ENCODE measurements at places on chromosomes 3 and 15.

- DNase-seq: no peak
Measured at GRCh38 chr3:4571690-4572334, 78.7 kb downstream of the ITPR1 start.

DNA sequence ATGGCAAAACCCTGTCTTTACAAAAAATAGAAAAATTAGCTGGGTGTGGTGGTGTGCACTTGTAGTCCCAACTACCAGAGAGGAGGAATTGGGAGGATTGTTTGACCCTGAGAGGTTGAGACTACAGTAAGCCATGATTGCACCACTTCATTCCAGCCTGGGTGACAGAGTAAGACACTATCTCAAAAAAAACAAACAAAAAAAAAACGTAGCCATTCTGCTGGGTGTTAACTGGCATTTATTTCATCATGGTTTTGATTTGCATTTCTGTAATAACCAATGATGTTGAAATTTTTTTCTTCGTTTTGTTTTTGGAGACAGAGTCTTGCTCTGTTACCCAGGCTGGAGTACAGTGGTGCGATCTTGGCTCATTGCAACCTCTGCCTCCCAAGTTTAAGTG lies 63.3 kb downstream of the RPLP1 start:
- DNase-seq: no peak

DNA sequence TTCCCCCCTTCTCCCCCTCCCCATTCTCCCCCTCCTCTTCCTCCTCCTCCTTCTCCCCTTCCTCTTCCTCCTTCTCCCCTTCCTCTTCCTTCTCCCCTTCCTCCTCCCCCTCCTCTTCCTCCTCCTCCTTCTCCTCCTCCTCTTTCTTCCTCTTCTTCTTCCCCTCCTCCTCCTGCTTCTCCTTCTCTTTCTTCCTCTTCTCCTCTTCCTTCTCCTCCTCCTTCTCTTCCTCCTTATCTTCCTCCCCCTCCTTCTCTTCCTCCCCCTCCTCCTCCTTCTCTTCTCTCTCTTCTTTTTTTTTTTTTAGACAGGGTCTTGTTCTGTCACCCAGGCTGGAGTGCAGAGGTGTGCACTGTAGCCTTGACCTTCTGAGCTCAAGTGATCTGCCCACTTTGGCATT lies 21.2 kb upstream of the LCTL start:
- no peak for DNase-seq

DNA sequence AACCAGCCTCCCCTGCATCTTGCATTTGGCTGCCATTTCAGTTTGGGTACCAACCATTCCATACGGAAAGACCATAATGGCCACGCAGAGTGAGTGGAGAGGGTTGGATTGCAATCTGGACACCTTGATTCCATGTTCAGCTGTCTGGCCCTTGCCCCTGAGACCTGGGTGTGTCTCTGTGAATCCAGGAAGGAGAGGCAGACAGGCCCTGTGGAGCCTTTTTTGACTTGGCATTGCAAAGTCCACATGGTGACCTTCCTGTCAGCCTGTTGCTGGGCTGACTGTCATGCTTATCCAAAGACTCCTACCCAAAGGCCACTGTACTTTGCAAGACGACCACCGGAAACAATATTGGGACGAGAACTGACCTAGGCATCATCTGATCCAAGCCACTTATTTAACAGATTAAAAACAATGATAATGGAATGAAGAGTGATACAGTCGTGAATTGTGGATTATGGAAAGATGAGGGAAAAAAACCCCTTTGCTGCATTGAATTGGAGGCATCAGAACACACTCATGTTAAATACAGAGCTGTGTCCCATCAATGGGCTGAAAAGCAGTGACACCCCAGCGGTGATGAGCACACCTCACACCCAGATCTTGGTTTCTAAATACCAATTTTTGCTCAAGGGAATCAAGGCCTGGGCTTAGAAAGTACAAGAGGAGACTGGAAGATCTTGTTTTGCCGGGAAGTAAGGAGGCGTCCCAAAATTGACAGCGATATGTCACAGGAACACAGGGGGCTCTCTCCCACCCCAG lies 86.0 kb downstream of the LRRK1 start:
- DNase-seq: no peak

- DNase-seq: no peak
Measured at GRCh38 chr3:109874896-109875708, 537.8 kb upstream of the DPPA4 start.

DNA sequence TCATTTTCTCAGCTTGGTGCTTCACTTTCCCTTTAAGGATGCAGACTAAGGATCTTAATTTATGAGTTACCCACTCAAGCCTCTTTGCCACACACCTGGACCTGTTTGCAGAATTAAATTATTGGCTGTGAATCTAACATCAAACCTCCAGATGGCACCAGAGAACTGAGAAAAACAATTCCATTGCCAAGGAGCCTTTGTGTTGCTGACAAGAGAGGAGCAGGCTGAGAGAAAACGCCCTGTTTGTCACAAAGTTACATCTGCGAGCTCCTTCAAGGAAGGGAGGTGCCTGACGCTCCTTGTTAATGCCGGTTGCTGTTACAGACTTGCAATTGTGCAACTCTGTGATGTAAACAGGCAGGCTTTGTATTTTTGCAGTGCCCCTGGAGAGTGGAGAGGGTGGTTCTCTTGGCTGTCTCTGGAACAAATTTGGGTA lies 36.3 kb upstream of the TMC3 start:
- DNase-seq: peak; percentile 46

GRCh38 chr15:75840659-75841058 lies 2.6 kb upstream of the UBE2Q2 start:
- DNase-seq: peak; percentile 43

DNA sequence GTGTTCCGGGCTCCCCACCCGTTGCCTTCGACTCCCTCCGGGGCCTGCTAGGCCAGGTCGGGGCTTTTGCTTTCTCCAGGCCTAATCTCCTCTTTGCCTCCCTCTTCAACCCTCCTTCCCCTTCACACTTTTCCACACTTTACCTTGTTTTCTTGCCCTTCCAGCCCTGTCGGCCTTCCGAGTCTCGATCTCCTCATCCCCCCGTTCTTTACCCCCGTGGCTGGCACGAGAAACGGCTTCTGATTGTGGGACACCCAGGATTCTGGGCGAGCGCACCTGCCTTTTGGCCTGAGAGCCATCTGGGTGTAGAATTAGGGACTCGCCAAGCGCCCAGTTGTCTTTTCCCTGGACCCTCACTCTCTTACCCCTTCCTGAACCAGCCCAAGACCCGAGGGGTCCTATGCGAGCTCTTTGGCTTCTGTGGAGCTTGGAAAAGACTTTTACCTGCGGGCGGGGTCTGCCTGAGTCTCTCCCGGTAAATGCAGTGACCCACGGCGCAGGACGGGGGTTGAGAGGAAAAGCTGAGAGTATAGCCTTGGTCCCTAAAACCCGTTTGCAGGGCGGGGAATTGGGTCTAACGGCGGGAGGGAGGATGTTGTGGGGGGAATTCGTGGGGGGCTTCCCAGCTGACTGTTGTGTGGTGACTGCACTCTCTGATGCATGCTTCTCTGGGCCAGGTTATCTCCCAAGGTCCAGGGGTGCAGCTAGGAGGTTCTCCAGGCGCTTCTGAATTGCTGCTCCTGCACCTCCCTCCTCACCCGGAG lies 5.5 kb upstream of the ONECUT1 start:
- no peak for DNase-seq

DNA sequence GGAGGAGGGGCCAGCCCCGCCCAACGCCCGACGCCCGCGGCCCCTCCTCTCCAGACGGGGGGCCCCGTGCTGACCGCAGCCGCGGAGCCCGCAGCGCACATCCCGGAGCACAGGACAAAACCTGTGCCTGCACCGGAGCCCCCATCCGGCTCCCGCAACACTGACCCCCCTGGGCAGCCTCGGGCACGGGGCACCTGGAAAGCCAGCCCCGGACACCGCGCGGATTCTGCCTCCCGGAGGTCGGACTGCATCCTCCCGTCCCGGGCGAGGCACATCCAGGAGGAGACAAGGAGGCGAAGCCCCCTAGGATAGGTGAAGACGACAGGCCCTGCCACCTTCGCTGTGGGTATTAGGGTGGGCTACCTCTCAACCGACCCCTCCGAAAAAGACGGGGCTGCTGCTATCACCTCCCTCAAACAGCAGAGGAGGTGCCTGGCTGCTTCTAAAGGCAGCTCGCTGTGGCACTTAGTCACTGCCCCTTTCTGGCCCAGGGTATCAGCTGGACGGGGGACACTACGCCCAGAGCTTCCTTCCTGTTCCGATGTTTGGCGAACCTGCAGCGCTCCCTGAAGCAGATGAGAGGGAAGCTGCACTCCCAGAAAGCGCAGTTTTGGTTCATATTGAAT lies 10.6 kb downstream of the XXYLT1 start:
- DNase-seq: peak; percentile 57

DNA sequence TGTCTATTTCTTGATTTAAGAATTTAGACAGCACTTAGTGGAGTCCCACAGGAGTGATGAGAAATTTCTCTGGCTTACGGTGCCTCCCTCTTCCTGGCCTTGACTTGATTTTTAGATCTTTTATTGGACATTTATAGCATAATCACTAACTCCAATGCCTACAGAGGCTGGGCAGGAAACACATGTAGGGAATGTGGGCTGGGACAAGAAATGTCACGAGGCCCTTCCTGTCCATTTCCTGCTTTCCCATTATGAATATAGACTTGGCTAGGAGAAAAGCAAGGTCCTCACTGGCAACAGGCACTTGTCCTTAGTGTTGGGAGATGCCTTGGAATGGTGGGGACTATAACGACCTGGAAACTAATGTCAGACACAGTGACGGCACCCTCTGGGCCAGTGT lies 100.3 kb downstream of the MYLK start:
- DNase-seq: no peak

Measured in HTR-8/SVneo (cell line).